NCI-H460 (cell line): ENCODE measurements at places on chromosomes 7 and 10. TPM values are rescaled to one million over a fixed set of nuclear protein-coding genes. Genes with fewer than 3 reads are reported as not detected.

Gene PALD1
- 6.2 and 6.6 TPM in 2 replicates for total RNA-seq

DNA sequence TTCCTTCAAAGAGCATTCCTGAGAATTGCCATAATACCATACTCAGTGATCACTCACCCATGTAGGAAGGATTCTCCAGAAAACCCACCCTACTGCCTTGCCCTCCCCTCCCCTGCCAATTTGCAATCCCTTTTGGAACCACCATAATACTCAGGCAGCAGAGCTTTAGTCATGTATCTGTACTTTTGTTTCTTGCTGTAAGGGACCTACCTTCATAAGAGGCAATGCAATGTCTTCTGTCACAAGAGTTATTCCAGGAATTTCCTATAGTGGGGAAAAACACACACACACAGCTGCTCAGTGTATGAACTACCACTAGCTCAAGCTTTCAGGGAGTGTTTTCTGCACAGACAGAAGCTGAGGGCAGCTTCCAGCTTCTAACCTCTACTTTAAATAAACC lies 67.0 kb downstream of the GSAP start:
- no peak for DNase-seq

Gene CYP2C19
- total RNA-seq = not detected in 2 replicates

Gene GPR141
- total RNA-seq = not detected in 2 replicates

DNA sequence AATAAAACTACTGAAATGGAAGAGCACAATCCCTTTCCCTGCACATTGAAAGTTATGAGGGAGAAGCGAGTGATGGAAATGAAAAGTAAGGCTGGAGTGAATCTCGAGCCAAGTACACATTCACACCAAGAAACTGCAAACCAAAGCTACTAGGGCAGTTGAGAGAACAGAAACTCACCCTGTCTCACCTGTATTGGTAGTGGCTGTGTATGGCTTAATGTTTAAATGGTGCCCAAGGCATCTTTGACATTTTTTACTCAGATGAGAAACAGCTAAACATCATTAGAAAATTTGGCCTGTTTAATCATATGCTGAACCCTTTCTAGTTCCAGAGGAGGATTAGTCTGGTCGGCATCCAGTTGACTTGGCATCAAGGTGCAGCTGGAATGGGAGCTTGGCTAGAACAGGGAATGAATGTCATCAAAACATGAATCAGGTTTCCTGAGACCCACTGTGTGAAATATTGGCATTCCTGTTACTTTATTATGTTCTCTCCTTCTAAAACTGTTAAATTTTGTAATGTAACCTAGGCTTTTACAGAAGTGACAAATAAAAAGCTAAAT lies 840.8 kb downstream of the GRM8 start:
- DNase-seq = no peak

Gene CCDC172
- not detected in 2 replicates for total RNA-seq

DNA sequence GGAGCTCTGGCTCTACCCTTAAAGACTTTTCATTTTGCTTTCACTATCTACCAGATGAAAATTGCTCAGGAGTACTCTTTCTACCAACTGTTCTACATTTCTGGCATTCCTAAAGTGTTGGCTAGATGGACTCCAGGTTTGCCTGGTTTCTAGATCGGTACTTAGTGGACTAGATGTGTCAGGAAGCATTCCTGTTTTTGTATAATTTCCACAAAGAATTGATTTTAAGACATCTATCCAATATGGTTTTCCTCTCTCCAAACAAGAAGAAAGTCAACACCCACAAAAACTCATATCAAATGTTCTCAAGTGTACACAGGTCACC lies 157.7 kb downstream of the CHRM2 start:
- no peak for DNase-seq

GRCh38 chr10:119737823-119738222 lies 12.0 kb downstream of the INPP5F start:
- peak; percentile 60 for DNase-seq

- no peak for DNase-seq
Measured at GRCh38 chr10:7333961-7334641, 76.7 kb downstream of the SFMBT2 start.

- no peak for DNase-seq
Measured at GRCh38 chr10:59018977-59019376, 157.5 kb upstream of the PHYHIPL start.

GRCh38 chr10:126214021-126214420 lies 174.3 kb downstream of the ADAM12 start:
- no peak for DNase-seq

- DNase-seq = no peak
Measured at GRCh38 chr7:114620208-114620607, 205.6 kb downstream of the FOXP2 start.

DNA sequence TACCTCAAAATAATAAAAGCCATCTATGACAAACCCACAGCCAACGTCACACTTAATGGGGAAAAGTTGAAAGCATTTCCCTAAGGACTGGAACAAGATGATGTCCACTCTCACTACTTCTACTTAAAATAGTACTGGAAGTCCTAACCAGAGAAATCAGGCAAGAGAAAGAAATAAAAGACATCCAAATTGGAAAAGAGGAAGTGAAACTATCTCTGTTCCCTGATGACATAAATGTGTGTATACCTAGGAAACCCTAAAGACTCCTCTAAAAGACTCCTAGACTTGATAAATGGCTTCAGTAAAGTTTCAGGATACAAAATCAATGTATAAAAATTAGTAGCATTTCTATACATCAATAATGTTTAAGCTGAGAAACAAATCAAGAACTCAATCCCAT lies 314.1 kb downstream of the WDR37 start:
- no peak for DNase-seq

Gene ADARB2
- total RNA-seq = 1.6 and 1.9 TPM in 2 replicates

GRCh38 chr7:26680587-26680986 lies 183.8 kb downstream of the SKAP2 start:
- no peak for DNase-seq

GRCh38 chr7:18467011-18467410 lies 28.5 kb upstream of the HDAC9 start:
- no peak for DNase-seq

GRCh38 chr10:112802411-112803022 lies 147.5 kb upstream of the TCF7L2 start:
- no peak for DNase-seq

Gene RADIL
- 11.5 and 13.1 TPM in 2 replicates for total RNA-seq

DNA sequence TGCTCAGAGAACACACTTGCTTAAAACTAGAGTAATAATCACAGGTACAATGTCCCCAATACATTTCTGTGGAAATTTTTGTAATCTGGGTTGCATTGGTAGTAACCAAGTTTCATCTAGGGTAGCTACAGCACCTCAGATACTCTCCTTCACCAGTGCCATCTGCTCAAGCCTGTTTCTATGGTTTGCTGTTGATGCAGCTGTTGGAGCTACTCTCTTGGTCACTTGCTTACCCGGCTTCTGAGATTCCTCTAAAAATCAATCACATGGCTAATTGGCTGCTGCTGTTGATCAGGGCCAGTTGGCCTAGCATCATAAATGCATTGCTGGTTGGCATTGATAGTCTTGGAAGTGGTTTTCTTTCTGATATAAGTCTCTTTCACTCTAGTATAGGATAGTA lies 220.8 kb downstream of the BICC1 start:
- no peak for DNase-seq

DNA sequence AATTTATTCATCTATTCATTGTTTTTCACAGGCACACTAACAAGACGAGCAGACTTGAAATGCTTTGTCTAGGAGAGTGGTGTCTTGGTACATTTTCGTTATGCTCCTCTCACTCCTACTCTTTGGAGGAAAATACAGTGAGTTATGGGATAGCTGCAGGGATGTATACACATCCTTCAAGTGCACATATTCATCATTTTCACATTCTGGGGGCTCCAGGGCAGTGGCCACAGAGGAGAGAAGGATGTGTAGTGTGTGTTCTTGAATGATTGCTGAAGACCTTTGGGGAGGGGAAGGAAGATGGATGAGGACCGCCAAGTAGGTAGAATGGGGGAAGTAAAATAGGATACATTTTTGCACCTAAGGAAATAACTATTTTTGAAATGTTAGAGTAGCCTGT lies 34.8 kb upstream of the ORC5 start:
- no peak for DNase-seq

DNA sequence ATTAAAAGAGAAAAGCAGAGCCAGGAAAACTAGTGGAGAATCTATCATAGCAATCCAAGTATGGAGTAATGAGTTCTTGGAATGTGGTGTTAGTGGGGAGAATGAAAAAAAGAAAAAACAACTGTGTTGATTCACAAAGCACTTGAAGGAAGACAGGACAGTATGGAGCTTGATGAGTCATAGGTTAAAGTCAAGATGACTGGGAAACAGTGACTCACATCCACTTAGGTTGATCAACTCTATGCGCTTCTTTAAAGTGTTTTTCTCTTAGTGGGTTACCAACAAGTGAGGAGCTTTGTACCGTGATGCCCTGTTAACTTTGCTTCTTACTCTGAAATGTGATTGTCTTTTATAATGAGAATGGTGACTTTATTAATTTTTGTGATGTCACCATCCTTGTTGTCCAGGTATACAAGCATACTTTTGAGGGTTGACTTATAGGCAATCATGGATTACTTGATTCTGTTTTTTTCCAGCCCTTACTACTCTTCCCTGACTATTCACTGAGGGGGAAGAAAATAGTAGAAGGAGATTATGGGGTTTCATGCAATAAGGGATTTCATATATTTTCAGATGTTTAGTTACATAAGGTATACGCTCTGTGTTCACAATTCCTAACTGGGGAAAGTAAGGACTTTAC lies 32.1 kb upstream of the MDFIC start:
- DNase-seq = peak; percentile 73

- no peak for DNase-seq
Measured at GRCh38 chr7:16773326-16773725, 19.8 kb downstream of the TSPAN13 start.

Gene MYOZ1
- not detected in 2 replicates for total RNA-seq

DNA sequence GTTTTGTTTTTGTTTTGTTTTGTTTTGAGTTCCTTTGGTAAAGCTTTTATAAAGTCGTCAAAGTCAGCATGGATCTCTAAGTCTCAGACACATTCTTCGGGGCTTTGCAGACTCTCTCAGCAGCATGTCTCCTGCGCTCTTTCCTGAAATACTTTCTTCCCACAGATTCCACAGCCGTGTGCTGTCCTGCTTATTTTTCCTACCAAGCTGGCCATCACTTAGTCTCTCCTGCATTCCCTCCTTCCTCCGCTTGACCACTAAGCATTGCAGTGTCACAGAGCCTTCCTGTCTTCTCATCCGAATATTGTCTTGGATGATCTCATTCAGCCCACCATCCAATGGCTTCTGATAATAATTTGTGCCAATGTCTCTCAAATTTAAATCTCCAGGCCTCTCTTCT lies 434.3 kb upstream of the C7orf33 start:
- DNase-seq = no peak

DNA sequence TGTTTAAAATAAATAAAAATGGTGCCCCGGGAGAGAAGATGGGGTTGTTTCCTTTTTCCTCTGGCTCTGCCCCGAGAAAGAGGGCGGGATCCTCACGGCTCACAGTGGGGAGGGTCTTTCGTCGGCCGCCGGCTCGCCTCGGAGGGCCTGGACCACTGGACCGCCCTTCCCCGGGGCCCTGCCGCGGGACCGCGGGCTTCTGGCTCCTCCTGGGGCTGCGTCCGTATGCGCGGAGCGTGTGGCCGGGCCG lies 3.5 kb upstream of the IGF2BP3 start:
- DNase-seq = no peak

- no peak for DNase-seq
Measured at GRCh38 chr10:72085166-72085565, 3.2 kb downstream of the SPOCK2 start.

DNA sequence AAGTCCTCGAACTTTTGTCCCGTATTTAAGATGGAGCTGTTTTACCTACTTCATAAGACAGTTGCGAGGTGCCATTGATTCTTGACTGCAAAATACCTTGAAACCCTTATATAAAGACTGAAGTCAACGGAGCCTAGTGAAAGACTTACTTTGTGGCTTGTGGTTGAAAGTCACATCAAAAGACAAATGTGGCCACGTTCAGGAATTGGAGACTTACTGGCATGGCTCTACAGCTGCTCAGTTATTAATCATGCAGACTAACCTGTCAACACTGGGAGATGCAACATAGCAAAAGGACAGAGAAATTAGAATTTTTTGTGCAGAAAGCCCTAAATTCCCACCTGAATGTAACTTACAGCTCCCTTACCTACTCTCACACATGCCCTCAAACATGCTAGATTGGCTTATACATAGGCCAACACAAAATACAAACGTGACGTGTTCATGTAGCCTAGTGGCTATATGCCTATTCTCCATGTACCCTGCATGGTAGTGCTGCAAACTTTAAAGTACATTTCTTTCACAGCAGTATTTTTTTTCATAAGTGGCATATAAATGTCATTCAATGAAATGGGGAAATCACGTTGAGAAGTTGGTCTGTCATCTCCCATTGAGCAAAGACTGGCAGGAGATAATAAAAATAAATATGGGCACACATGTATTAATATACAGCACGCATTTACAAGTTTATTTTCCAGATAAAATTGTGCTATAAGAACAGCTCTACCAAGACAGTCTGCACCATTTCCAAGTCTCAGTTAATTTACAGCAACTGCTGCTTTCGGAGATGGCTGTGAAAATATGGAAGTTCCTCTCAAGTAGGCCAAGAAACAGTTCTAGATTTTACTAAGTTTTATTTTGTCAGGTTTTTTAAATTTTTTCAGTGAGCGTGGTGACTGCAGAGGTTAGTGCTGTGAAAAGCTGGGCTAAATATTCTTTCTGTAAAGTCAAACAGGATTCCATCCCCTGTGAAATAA lies 170.4 kb upstream of the C7orf33 start:
- DNase-seq = no peak

Gene STAG3
- 0.05 TPM in 1 of 2 replicates, not detected in the other for total RNA-seq

DNA sequence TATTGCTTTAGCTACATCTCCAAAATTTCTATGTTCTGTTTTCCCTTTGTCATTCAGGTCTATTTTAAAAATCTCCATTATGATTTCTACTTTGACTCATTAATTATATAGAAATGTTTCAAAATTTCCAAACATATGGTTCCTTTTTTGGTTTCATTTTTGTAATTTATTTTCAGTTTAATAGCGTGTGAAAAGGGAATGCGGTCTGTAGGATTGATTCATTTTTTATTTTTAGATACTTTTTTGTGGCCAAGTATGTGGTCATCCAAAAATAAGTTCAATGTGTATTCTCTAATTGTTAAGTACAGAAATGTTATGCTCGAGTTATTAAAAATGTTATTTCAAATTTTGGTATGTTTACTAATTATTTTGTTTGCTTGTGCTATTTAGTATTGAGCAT lies 72.5 kb upstream of the ANKRD1 start:
- no peak for DNase-seq

Gene DMBT1
- 0.02 TPM in 1 of 2 replicates, not detected in the other for total RNA-seq

DNA sequence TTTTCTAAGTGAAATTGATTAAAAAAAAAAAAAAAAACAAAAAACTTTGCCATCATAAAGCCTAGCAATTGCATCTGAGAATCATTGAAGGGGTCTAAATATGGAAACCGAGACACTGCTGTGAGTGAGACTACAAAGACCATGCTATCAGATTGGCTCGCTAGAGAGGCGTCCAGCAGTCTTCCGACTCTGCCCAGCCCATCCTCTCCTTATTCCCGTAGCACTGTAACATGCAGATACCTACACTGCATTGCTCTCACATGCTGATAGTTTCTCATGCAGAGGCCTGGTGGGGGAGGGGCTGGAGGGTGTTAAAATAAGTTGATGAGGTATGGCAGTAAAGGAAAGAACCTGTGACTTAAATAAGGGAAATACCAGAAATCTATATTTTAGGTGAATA lies 130.7 kb downstream of the NRF1 start:
- DNase-seq = no peak

Gene CRHR2
- not detected in 2 replicates for total RNA-seq

Gene NEUROG3
- total RNA-seq = not detected in 2 replicates

Gene DDX56
- total RNA-seq = 84.7 and 98.8 TPM in 2 replicates

GRCh38 chr10:20958225-20958624 lies 61.1 kb upstream of the NEBL start:
- no peak for DNase-seq
